NCI-H2081 treated with DMSO at 0.1 percent for 48 hours (cell line): ENCODE measurements at places on chromosomes 7 and 10.

DNA sequence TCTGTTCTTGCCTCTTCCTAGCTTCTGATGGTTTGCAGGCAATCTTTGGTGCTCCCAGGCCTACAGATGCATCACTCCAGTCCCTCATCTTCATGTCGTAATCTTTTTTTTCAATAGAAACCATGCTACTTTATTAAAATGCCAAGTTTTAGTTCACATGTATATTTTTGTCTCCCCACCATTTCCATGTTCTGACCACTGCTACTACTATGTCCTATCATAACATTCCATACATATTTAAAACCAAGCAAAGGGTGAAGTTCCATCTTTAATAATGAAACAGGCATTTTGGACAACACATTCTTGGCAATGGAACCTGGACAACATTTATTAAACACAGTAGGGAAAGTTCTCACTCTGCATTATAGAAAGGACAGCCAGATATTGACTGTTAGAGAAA lies 58.8 kb downstream of the ZNF518A start:
- DNase-seq: no peak

GRCh38 chr7:139702811-139703486 lies 74.8 kb downstream of the HIPK2 start:
- no peak for DNase-seq

DNA sequence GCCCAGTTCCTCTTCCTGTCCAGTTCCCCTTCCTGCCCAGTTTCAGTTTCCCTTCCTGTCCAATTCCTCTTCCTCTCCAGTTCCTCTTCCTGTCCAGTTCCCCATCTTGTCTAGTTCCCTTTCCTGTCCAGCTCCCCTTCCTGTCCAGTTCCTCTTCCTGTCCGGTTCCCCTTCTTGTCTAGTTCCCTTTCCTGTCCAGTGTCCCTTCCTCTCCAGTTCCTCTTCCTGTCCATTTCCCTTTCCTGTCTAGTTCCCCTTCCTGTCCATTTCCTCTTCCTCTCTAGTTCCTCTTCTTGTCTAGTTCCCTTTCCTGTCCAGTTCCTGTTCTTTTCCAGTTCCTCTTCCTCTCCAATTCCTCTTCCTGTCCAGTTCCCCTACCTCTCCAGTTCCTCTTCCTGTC lies 68.1 kb upstream of the ADCY1 start:
- no peak for DNase-seq

GRCh38 chr7:5387711-5388245 lies 35.9 kb downstream of the TNRC18 start:
- no peak for DNase-seq

DNA sequence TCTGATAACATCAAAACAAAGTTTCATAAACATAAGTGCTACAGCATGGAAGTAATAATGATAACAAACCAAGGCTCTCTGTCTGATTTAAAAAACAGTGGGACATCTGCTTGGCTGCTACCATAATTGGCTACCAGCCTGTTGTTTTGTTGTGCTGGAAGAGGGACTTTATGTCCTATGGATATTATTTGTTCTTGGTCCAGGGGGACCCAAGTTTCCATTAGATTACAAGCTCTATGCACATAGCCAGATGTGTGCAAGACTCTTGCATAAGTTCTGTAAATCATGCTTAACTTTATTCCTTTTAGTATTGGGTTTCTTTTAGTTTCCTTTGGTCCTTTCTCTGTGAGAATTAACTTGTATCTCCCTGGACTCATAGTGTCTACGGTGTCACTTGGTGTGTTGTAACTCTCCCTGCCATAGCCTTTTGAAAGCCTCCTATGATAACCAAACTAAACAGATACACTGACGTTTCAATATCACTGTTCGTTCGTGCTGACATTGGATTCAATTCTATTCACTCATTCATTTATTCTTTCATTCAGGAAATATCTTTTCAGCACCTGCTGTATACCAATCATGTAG lies 41.4 kb upstream of the CD36 start:
- DNase-seq: no peak

DNA sequence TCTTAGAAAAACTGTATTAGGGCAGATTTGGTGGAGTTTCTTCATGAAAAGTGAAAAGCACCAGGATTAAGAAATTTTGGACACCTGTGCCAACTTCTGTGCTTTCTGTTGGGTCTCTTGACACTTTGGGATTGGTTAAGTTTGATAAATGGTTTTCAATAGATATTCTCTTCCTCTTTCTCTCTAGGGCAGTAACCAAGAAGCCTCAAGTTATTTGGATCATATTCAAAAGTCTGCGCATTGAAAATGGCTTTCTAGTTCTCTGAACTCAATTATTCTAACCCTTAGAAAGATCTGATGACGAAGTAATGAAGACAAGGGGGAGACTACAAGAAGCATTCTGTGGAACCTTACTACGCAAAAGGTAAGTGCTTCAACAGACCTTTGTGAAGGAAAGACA lies 144.0 kb upstream of the CCDC6 start:
- DNase-seq: no peak

DNA sequence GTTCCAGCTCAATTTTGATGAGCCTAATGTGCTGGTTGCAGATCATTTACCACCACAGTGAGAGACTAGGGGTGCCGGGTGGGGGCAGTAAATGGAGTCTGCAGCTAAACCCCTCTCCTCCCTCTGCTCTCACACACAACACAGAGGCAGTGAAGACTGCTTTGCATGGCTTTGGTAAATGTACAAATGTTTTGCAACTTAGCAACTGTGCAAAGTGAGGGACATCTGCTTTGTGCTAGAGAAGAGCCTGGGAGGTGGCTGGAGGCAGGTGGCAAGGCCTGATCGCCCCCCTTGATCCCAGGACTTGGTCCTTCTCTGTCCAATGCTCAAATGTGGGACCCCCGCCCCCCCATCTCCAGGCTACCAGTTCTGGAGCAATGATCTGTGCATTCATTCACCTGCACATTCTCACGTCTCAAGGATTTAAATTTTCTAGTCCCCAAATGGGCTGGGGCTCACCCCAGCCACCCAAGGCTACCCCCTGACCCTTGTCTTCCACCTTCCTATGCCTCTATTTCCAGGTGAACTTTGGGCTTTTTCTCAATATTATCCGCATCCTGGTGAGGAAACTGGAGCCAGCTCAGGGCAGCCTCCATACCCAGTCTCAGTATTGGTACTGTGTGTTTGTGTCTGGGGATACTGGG lies 11.6 kb downstream of the GHRHR start:
- no peak for DNase-seq

DNA sequence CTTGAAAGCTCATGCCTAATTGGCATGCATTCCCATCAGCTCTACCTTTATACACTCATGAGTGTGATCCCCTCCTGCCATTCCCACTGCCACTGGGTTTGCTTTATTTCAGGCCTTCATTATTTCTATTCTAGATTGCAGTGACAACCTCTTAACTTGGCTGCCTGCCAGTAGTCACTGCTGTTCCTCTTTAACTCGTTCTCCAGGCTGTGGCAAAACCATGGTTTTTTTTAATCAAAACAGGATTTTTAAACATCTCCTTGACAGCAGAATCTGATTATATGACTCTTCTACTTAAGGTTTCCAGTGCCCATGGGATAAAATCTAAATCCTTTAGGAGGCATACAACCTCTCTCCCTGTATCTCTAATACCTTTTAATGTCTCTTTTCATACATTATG lies 223.7 kb upstream of the PCDH15 start:
- DNase-seq: peak; percentile 0

GRCh38 chr7:141014125-141014523 lies 628 bp downstream of the MRPS33 start:
- peak; percentile 45 for DNase-seq

- no peak for DNase-seq
These were observed 51.2 kb downstream of the SP8 start for GRCh38 chr7:20735346-20736065.

DNA sequence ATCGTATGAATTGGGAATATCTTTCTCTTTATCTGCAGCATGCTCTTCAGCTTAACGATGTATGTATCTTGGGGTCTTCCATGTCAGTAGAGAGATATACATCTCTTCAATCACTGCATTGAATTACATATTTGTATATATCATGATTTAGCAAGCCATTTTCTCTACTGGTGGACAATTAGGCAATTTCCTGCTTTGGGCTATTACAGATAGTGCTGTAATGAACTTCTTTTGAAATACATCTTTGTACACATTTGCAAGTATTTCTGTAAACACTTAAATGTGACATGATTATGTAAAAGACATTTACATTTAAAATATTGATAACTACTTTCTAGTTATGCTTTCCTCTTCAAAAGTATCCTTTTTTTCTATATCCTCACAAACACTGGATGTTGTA lies 199.0 kb downstream of the PPP1R9A start:
- no peak for DNase-seq

- DNase-seq: no peak
These were observed 134.5 kb downstream of the C10orf105 start for GRCh38 chr10:71584902-71585563.

DNA sequence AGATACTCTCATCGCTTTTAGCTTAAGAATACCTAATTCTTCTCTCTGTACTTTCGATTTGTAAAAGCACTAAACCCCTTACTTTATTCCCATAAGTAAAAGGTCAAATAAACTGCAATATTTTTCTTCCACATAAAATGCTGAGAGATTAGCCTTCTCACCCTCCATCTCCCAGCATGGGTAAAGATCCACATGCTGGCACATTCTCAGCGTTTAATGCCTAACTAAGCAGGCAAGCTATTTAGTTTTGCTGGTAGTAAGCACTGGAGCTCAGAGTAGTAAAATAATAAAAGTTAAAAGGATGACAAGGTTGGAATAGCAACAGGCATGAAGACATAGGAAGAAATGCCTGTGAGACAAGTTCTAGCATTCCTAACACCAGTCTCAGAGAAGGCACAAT lies 65.9 kb upstream of the NEBL start:
- no peak for DNase-seq

DNA sequence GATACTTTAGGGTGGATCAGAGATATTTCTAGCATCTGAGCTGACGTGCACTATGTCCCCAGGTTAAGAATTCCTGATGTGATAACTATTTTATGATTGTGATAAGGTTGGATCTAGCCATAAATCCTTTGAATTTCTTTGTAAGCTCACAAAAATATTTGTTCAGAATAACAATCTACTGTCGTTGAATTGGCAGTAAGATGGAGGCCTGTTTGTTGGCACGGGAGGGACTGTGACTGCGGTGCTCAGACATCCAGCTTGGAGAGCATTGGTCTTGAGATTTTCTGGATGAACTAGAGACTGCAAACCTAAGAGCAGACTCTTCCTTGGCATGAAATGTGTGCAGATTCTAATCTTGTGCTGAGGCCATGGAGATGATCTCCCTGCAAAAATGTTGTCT lies 131.1 kb downstream of the LRRC4 start:
- DNase-seq: no peak

DNA sequence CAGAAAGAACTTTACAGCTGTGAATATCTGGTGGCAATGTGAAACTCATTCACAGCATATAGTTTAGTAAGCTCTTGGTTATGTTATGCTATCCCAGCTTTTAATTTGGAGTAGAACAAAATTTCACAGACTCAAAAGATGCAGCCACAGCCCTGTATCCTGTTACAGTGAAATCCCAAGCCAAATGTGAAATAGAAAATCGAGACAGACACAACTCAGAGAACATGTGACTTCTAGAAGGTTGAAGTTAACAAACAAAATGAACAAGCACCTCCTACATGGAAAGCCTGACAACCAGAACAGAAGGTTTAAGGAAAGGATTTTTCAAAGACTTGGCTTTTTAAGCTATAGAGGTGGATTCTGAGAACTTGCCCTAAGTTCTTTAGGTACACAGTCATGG lies 39.6 kb downstream of the JAZF1 start:
- no peak for DNase-seq

DNA sequence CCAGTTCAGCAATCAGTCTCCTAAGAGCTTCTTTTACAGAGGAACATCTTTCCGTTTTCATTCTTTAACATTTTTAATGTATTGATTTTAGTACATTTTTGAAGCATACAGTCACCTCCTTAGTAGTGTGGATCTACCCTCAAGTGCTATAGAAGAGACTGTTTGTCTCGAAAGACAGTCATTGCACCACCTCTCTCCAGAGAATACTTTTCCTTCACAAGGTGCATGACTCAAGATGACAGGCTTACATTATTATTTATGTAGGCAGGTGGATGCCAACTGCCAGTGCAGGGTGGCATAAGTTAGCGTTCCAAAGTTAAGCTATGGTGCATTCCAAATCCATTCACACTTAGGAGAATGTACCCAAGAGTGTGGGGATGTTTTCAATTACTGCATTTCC lies 71.8 kb downstream of the ZEB1 start:
- no peak for DNase-seq

DNA sequence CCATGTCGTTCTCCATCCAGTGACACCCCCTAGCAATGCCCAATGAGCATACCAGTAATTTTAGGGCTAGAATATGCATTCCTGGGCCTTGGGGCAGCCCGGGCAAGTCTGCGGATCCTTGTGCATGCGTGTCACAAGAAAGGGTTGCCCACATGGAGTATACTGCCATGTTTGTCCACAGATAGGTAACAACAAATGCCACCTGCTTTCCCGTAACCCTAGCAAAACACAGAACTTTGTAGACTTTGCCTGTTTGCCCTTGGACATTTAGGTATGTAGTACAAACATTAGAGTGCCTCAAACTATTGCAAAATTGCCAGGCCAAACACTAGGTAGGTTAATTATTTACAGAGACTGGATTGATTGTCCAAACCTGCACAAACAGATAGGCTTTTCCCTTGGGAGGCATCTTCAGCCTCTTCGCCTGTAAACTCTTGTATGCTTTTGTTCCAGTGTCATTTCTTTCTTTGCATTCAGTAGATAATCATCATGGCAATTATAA lies 117.0 kb downstream of the ADCY1 start:
- DNase-seq: no peak

GRCh38 chr10:114663626-114664025 lies 5.6 kb upstream of the ABLIM1 start:
- no peak for DNase-seq

DNA sequence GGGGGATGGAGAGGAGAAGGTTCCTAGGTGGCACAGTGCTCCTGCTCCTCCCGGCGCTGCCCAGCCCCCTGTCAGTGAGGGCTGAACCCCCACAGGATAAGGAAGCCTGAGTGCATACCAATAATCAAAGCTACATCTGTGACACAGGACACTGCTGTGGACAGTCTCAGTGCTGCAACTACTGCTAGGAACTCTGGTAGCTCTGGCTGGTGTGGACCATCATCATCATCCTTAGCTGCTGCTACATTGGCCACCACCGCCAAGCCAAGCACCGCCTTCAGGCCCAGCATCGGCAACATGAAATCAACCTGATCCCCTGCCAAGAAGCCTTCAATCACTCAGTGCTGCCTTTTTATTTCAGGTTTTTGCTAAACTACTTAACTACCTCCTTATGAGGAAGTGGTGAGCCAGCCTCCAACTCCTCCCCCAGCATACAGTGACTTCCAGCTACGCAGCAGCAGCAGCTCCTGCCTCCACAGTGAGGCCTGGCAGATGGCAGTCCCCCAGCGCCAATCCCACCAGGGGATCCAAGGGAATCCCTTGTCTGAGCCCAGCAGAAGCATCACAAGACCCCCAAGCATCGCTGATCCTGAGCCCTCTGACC lies 32.1 kb upstream of the SLC26A4 start:
- DNase-seq: no peak

- no peak for DNase-seq
These were observed 4.9 kb downstream of the BAIAP2L1 start for GRCh38 chr7:98395951-98396350.

- DNase-seq: no peak
These were observed 229.7 kb upstream of the NFE2L3 start for GRCh38 chr7:25922296-25922695.
